ENCODE measurements at places on chromosomes 11 and 22.

DNA sequence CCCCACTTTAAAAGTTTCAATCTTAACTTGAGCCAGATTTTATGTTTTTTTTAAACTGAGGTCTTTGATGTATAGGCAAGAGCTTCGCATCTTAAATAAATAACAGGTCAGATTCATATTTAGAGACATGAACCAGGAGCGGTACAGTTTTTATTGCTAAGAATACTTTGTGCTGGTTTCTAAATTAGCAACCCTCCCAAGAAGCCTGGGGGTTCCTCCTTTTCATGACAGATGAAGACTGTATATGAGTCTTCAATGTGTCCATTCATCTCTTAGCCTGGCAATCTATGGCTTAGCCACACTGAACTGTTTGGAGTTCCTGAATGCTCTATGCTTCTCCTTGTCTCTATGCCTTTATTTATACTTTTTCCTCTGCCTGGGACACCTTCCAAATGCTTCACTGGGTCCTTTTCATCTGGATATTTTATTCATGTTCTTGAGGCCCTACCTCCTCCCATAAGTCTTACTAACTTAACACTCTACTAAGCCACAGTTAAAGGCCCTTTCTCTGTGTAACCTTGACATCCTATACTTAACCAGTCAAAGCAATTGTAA lies 338.6 kb downstream of the INSC start:
- DNase-seq: no peak

- no peak for DNase-seq
Observed at GRCh38 chr22:49150801-49151221, 676.9 kb downstream of the BRD1 start.

- DNase-seq: no peak
Observed at GRCh38 chr11:128716661-128717210, 22.9 kb downstream of the FLI1 start.

DNA sequence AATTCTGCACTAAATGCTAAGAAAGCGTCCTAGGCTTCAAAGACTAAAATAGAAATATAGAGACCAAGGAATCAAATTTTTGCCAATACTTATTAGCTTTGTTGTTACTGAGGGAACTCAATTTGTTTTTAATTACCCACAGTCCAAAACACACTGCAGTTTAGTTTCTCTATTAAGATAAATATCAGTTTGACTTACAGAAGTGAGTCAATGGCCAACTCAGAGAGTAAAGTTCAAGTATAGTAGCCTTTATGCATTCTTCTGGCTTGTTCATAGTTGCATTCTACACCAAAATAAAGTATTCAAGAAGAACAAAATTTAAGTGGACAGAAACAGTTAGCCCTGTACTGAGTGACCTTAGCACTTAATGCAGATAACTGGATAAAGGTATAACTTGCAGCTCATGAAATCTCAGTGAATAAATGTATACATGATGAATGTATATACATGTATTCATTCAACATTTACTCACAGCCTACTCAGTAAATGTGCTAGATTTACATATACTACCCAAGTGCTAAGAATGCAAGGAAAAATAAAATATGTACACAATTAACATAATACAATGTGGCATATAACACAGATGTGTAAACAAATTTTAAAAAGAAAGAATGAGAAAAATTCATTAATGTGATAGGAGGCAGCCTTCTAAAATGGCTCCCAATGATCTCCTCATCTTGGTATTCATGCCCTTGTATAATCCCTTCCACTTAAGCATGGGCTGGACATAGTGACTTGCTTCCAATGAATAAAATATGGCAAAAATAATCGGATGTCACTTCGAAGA lies 9.7 kb upstream of the RNF141 start:
- DNase-seq: no peak

DNA sequence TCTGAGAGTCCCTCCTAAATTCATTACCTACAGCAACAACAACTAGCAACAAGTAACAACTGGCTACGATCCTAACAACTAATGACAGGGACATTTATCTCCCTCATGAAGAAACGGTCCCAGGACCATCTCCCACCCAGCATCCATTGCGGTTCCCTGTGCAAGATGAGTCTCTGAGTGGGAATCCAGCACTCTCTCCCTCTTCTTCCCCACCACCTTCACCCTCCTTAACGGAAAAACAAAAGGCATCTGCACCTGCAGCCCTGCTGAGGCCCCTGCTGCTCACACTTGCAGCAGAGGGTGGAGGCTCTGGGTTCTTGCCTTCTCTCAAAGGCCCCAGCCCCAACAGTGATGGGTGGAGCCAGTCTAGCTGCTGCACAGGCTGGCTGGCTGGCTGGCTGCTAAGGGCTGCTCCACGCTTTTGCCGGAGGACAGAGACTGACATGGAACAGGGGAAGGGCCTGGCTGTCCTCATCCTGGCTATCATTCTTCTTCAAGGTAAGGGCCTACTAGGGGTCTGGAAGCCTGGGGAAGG lies at the start of gene CD3G:
Gene CD3G, plus strand, starts transcription at position 364 of the 535 bp plus-strand sequence. Its CDS starts 80 bp downstream, at position 444.
- peak; percentile 38 for DNase-seq

DNA sequence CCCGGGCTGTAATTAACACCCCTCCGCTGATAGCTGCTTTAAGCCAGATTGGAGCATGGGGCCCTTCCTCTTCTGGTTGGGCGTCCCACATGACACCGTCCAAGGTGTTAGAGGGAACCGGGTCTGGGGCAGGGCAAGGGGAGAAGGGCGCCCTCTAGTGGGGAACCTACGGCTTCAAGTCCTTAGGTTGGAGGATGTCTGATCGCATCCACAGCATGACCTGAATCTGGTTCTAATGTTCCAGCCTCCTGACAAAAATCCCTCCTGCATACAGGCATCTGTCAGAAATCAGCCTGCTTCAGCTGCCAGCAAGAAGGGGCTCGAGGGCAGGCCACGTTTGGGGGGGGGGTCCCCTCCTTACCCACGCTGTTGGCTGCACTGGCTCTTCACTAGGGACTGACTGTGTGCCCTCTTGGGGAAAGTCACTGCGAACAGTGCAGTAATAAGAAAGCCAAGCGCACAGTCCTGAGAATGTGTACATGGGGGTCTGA lies 94.2 kb upstream of the TBCEL start:
- no peak for DNase-seq

DNA sequence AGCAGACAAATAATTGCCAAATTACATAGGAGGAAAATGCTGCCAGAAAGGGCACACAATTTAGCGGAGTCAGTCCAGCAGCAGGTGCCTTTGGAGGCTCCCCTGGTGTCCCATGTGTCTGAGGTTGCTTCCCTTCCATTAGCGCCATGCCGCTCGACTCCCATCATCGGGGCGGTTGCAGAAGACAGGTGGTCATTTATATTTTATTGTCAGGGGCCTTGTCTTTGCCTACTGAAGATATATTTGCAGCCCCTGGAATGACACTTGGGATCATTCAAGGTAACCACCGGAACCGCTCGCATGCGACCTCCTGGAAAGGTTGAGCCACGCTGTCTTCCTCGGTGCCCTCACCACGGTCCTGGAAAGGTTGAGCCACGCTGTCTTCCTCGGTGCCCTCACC lies 298.3 kb downstream of the TBC1D22A start:
- no peak for DNase-seq

DNA sequence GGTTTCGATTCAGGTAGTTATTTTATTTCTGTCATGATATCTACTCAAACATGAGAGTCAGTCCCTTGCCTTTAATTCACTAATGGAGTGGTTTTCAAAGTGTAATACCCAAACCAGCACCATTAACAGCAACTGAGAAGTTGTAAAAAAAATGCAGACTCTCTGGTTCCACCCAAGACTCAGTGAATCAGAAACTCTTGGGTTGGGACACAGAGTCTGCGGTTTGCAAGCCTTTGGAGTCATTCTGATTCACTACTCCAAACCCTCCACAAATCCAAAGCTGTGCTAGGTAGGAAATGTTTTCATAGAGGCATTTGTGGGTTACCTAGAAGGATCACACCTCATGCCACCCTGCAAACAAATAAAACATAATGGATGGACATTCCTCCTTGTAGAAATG lies 340.1 kb downstream of the NTM start:
- DNase-seq: no peak

DNA sequence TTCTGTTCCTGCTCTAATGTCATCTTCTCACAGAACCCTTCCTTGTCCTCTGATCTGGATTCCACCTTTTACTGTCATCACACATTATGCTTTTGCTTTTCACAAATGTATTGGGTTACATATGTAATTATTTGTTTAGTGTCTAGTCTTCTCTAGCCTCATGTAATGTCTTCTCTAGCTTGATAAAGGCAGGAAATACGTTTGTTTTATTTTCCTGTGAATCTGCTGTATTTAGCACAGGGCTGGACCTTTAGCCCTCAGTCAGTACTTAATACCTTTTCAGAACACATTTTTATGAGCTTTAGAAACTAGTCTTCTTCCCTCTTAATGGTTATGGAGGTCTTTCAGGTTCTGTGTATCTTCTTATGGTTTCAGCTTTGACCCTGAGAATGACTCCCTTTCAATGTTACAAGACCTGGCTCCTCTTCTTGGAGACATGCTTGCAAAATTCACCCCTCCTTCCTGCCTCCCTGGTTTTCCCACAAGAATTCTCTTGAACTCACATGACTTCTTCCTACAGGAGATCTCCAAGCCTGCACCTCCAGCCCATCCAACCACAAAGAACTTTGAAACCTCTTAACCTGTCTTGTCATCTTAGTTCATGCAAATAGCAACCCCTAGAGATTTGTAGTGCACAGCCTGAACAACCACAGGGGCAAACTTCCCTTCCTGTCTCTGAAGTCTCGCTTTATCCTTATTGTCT lies 132.7 kb upstream of the DDI1 start:
- no peak for DNase-seq

DNA sequence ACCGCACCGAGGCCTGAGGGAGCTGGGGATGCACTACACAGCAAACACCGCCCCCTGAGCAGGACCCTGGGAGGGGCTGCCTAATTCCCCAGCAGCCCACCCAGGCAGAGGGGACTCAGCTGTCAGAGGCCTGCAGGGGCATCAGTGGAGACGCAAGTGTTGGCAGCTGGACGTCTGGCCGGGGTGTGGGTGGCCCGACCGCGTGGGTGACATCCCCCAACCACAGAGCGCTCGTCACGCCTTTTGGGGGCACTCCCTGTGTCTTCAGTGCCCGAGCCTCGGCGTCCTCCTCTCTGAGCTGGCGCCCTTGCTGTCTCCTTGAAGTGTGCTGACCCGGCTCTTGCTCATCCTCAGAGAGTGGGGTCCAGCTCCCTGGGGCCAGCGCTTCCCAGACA lies 150.2 kb downstream of the BRD1 start:
- no peak for DNase-seq

GRCh38 chr11:12291766-12292165 lies 85.6 kb upstream of the PARVA start:
- DNase-seq: no peak

DNA sequence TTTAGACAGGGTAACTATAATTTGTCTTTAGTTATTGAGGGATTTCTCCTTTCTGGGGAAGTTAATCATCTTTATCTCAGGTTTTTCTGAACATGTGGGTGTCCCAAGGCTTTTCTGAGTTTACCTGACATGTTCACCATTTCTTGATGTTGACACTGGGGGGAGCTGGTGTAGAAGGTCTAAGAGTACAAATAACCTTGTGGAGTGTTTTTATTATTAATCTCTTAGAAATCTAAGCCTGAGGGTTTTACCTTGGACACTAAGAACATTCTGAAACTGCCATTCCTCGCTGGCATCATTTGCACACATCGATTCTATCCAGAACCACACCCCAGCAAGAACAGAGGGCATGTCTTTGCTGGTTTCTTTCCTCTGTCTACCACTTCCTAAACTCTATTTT lies 15.6 kb upstream of the C11orf91 start:
- DNase-seq: no peak

- DNase-seq: no peak
Observed at GRCh38 chr11:93746101-93746500, 4.6 kb downstream of the C11orf54 start.

DNA sequence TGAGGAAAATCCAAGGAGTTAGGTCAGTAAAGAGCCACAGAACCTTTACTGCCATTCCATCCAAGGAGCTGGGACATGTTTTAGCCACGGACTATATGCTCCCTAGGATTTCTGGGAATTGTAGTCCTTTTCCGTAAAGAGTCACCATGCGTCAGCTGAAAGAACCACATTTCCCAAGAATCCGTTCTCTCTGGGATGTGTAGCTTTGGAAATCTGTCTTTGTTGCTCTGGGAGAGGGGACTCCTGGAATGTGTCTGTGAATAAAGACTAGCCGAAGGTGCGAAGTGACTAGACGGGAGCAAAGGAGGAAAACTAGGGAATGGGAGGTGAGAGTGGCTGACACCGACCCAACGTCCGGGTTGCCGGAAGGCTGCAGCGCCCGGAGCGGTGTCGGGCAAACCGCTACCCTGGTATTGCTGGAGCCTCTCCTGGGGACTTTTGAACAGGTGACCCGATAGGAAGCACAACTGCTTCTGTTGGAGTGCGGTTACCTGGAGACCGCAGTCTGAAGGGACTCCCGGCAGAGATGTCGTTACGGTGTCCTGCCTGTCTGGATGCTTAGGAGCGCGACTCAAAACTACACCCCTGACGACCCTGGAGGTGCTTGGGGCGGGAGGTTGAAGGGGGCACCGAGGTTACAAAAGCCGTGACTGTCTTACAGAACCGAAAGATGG lies at the start of gene IFTAP:
Gene IFTAP, plus strand, starts transcription at position 187 of the 674 bp plus-strand sequence. CDS start 15,602 bp downstream, outside the sequence.
- peak; percentile 1 for DNase-seq

DNA sequence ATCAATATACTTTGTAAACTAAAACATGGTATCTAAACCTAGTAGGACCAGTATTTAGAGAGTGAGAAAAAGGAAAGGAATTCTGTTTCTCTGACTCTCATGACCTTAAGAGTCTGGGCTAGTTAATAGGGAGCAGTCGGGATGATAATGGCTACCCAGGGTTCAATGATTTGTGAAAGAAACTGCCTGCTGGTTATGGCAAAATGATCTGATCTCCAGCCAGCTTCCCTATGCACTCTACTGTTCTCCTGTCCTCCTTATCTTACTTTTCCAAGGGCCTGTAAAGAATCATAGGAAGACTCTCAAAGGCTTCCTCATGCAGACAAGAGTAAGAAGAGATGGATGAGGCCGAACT lies 193.1 kb upstream of the PITPNB start:
- no peak for DNase-seq

DNA sequence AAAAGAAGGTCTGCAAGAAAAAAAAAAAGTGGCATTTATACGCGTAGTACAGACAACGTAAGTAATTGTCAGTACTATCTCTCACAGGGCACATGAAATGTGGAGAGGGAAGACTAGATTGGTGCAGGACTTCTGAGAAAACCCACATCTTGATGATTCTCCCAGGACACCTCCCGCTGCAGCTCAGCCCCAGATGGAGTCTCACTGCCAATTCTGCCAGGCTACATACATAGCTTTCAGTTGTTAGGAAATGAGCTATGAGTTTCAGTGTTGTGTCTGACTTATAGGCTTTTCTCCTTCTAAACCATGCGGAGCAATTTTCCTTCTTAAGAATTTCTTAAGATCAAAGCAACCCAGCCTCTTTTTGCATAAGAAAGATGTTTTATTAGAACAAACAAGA lies 9.6 kb downstream of the OR5A2 start:
- no peak for DNase-seq

- no peak for DNase-seq
Observed at GRCh38 chr11:106077609-106078455, at the start of gene AASDHPPT. TSS of gene AASDHPPT (plus strand) at chr11:106077662. CDS start at chr11:106077711, 49 bp downstream.
